ENCODE measurements at places on chromosomes 3 and 15.

DNA sequence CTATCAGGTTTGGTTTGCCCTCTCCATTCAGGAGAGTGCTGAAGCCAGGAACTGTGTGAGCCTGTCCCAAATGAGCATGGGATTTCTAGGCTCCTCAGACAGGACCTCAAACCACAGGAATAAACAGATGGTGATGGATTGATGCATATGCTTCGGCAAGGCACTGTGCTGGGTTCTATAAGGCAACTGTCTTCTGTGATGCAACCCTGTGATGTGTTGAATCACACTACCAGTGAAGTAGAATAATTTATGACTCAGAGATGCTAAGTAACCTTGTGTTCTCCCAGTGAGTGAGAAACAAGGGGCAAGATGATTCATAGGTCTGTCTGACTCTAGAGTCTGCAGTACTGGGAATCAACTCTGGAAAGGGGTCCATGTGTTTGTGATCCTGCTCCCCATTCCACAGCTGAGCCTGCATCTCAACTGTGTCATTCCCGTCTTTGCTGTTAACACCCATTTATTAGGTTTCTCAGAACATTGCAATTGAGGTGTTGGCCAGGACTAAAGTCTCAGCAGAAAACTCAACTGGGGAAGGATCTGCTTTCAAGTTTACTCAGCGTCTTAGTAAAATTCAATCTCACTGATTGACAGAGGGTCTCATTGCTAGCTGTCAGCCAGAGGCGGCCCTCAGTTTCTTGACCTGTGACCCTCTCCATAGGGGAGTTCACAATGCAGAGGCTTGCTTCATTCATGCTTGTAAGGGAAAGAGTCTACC is 510.1 kb upstream of the CFAP20DC start:
- DNase-seq = peak; percentile 49

GRCh38 chr3:195910499-195910845 is 2.1 kb upstream of the TNK2 start:
- no peak for DNase-seq

DNA sequence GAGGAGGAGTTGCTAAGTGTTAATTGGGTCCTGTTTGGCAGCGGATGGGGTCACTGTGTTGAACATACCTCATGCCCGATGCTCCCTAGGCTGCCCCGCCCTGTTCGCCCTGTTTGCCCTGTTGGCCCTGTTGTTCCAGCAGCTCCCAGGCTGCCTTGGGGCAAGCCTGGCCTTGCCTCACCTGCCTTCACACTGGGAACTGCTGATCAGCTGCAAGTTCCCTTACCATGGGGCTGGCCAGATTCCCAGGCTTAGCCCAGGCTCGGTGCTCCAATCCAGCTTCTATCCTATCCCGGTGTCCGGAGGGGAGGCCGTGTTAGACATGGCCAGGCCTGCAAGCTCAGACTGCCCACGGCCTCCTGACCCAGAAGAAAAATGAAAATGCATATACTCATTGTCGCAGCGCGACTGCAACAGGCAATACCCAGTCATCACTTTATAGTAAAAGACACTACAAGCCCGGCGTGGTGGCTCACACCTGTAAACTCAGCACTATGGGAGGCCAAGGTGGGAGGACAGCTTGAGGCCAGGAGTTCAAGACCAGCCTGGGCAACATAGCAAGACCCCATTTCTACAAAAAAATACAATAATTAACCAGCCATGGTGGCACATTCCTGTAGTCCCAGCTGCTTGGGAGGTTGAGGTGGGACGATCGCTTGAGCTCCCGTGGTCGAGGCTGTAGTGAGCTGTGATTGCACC is 42.9 kb upstream of the ZNF710 start:
- no peak for DNase-seq

- no peak for DNase-seq
Measured at GRCh38 chr15:80693682-80694610, 1.2 kb upstream of the ABHD17C start.

DNA sequence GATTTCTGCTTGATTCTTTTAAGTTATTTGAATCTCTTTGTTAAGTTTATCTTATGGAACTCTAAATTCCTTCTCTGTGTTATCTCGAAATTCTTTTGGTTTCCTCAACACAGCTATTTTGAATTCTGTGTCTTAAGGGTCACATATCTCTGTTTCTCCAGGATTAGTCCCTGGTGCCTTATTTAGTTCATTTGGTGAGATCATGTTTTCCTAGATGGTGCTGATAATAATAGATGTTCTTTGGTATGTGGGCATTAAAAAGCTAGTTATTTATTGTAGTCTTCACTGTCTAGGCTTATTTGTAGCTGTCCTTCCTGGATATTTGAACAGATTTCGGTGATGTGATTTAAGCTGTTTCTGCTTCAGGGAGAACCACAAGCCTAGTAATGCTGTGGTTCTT is 615.6 kb upstream of the NECTIN3 start:
- no peak for DNase-seq

DNA sequence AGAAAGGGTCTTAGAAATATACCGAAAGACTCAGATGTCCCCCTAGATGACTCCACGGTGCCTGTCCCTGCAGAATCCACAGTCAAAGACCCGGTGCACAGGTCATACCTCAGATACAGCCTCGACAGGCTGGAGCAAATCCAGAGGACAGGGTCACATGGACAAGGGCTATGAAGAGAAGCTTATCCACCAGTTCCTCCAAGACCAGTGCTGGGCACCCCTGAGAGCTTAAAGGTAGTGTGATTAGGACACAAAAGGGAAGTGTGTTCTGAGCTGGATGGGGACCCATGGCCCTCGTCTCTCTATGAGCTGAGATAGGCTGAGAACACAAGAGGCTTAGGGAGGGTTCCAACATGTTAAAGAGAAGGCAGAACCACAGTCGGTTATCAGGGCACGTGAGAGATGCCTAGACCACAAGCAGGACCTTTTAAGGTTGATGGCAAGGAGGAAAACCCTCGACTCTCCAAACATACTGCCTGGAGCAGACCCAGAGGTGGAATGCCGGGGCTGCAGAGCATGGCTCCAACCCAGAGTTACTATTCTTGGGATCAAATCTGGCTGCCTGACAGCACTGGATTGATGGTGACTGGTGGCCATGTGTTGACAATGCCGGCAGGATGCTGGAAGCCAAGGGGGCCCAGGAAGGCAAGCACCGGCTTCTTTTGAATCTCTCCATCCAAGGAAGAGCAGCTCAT is 46.9 kb downstream of the ADCY5 start:
- no peak for DNase-seq

DNA sequence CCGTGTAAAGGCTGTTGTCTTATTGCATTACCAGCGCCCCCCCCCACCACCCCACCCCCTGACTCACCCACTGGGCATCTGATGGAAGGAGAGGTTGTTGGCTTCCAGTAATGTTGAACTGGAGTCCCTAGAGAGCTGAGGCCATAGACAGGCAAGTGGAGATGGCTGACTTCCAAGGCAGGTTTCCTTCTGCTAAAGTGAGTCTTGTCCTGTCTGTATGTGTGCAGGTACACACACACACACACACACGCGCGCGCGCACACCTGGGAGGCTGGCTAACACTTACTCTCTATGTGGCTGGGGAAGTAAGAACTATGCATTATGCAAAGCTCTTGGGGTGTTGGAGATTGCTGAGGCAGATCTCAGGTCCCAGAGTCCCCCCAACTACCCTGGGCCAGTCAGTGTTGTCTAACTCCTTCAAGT is 1.6 kb upstream of the KY start:
- DNase-seq = no peak

Measured in HFF-Myc (cell line).